Ammon's horn (tissue), 1 donor: ENCODE measurements at places on chromosomes 1 and 21.

DNA sequence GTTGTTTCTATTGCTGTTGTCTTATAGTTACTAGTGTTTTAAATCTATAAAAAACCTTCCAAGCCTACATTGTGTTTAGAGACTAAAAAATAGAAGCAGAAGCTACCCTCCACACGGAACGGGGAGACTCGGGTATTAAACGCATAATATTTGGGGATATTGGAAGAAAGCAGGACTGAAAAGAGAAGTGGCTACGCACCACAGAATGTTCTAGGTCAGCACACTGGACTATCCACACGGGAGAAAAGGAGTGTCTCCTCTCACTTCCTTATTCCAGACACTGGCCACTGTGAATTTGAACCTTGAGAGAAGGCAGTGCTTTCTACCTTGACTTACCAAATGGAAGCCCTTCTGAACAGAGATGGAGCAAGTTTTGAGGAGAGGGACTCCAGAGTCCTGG lies 1.0 kb upstream of the OR10J4 start:
- peak; percentile 60 for DNase-seq

GRCh38 chr1:149885339-149886120 lies 13.8 kb upstream of the BOLA1 start:
- peak; percentile 86 for DNase-seq

DNA sequence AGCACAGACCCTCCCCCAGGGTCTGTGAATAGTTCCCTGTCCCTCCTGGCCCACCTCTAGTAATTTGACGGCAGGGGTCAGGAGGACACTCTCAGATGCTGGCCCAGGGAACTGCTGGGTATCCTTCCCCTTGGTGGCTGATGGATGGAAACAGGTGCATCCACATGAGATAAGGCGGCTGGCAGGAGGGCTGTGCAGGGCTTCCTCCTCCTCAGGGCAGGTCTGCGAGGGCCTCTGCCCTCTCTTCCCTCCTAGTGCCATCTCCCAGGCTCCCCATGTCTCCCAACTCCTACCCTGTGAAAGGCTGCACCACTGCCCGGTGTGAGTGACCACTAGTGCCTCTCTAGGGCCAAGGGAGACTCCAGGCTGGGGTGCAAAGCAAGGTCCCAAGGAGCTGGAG lies 123.9 kb downstream of the GLIS1 start:
- no peak for DNase-seq

GRCh38 chr1:213512316-213512715 lies 461.3 kb downstream of the RPS6KC1 start:
- no peak for DNase-seq

DNA sequence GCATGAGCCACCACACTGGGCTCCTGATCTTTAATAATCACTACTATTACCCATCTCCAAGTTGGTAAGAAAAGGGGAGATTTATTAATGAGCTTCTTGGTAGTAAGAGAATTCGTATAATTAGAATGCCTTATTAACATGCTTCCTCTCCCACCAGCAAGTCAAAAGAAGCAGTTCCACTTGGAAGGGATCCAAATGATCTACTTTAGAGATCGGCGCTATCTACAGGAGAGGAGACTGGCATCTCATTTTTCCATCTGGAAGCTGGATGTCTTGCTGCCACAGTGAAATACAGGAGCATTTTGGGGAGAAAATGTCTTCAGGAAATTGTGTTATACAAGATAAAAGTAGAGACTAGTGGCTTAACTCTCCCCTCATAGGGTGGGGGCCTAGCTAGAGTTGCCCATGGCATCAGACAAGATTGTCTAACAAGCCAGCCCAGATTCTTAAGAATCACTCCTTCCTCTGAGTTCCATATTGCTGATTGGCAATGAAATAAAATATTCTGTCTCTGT lies 33.6 kb upstream of the CAMSAP2 start:
- no peak for DNase-seq

DNA sequence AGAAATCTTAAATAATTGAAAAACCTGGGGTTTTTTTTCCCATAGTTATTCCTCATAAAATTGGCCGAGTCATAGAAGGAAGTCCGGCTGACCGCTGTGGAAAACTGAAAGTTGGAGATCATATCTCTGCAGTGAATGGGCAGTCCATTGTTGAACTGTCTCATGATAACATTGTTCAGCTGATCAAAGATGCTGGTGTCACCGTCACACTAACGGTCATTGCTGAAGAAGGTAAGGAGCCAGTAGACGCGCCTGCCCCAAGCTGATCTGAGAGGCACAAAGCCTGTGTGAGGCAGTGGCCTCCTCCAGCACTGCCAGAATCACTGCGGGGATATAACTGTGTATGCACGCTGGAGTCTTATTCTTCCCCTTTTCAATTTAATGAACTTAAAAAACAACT lies 100.3 kb downstream of the PHTF1 start:
- DNase-seq, result peak; percentile 22

DNA sequence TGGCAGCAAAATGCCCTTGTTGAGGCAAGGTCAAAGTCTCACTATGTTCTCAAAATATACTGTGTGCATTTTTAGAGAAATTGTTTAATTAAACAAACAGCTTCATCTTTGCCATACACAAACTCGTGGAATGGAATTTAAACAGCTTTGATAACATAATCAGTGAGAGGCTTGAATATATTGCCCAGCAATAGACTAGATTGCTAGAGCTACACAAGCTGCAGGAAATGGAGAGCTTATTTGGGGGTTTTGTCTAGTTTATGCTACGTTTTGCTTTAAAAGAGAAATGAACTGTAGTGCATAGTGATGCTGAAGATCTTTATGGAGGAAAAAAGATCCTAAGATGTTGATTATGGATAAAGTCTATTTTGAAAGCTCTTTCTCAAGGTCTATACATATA lies 166.8 kb upstream of the HMCN1 start:
- no peak for DNase-seq

DNA sequence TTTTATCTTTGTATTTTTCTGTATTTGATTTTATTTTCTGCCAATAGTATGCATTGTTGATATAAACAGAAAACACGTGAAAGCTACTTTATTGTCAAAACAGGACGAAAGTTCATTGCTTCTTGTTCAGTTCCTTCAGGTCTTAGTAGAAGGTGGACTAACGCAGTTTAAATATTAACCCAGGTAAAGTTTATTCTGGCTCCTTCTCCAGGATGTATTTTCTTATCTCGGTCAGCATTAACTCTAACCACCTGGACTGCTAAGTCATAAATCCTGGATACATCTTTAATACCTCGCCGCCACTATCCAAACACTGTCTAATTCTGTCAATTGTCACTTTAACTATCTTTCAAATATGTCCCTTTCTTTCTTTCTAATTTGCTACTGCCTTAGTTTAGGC lies 5.7 kb upstream of the SOAT1 start:
- DNase-seq, result no peak

GRCh38 chr1:53298045-53298637 lies 29.7 kb downstream of the LRP8 start:
- no peak for DNase-seq

- no peak for DNase-seq
Measured at GRCh38 chr21:45010860-45011259, 63.5 kb upstream of the ADARB1 start.

DNA sequence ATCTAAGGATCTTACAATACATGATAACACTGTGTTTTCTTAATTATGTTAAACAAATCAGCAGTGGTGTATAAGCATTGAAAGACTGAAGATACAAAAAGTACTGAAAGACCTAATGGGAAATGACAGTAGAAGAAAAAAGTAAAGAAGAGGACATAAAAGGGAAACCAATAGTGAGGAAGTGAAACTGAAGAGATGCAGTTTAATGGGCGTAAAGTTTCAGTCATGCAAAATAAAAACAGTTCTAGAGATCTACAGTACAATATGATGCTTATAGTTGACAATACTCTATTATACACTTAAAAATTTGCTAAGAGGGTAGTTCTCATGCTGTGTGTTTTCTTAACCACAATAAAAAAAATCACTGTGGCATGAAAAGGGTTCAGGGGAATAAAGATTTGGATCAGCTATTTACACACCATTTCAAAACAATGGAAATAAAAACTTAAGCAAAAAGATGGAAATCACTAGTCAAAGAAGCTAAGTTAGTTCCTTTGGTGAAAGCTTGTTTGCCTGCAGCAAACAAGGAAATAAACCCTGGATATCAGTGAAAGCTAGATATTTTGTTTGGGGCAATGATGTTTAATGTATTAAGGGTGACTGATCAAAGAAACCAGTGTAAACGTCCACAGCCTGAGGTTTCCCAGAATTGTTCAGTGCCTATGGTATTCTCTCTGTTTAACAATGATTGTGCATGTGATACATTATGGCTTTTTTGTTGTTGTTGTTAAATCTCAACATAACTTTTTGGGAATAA lies 1160.8 kb upstream of the ADGRL2 start:
- no peak for DNase-seq

DNA sequence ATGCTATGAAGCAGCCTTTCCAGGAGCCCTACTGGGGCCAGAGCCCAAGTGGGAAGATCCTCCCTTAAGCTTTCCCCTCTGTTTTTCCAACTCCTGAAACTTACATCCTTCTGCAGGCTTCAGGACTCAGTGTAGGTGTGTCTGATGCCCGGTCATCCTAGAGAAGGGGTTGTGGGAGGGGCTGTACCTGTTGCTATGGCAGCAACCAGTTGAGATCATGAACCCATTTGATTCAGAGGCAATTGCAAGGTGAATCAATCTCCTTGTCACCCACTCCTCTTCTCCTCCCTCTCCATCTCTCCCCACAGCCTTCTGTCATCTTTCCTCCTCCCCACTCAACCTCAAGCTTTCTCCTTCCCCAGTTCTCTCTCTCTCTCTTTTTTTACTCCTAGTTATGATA lies 151.8 kb downstream of the CACNA1E start:
- DNase-seq, result no peak

GRCh38 chr1:61388566-61388965 lies 306.2 kb downstream of the NFIA start:
- DNase-seq, result no peak

GRCh38 chr1:243713470-243714186 lies 136.4 kb downstream of the AKT3 start:
- peak; percentile 91 for DNase-seq

DNA sequence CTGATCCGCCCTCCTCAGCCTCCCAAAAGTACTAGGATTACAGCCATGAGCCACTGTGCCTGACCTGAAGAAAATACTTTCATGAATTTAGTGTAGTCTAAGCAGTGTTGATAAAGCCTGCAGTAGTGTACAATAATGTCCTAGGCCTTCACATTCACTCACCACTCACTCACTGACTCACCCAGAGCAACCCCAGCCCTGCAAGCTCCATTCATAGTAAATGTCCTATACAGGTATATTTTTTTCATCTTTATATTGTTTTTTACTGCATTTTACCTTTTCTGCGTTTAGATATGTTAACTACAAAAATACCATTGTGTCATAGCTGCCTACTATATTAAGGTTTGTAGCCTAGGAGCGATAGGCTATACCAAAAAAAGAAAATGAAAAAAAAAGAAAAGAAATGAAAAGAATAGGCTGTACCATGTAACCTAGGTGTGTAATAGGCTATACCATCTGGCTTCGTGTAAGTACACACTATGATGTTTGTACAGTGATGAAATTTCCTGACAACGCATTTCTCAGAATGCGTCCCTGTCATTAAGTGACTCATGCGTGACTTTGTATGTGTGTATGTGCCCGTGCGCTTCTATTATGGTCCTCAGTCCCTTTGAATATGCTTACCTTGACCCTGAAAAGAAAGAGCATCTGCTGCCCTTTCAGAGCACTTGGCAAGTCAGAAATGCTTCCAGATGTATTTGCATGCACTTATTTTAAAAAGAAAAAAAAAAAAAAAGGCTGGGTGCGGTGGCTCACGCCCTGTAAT lies 9.2 kb upstream of the SLAMF8 start:
- DNase-seq, result no peak

- peak; percentile 83 for DNase-seq
Measured at GRCh38 chr1:175319112-175319911, 126.7 kb upstream of the KIAA0040 start.

- DNase-seq, result no peak
Measured at GRCh38 chr1:110159168-110159567, 8.9 kb downstream of the SLC6A17 start.

GRCh38 chr1:10173582-10173981 lies 36.8 kb upstream of the KIF1B start:
- no peak for DNase-seq

DNA sequence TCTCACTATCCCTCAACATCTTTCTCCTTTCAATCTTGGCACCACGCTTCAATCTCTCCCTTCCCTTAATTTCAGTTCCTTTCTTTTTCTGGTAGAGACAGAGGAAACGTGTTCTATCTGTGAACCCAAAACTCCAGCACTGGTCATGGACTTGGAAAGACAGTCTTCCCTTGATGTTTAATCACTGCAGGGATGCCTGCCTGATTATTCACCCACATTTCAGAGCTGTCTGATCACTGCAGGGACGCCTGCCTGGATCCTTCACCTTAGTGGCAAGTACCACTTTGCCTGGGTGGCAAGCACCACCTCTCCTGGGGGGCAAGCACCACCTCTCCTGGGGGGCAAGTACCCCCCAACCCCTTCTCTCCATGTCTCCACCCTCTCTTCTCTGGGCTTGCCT lies 27.8 kb downstream of the SELL start:
- DNase-seq, result no peak

DNA sequence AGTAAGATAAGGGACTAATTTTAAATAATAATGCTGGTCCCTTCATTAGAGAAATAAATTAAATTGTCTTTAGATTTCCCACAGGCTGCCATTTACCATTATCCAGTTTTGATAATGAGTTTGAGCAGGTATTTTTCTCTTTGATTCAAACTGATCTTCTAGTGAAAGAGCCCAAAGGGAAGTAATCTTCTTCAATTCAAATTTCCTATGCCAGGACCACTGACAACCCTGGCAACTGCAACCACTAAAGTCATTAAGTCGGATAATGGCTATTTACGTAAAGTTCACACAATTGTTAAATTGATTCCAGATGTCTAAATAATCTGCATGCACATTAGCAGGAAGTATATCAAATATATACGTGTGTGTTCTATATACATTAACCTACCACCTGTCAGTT lies 399.3 kb downstream of the PTPRC start:
- DNase-seq, result no peak

GRCh38 chr1:42807056-42807668 lies 9.8 kb upstream of the ERMAP start:
- DNase-seq, result no peak

DNA sequence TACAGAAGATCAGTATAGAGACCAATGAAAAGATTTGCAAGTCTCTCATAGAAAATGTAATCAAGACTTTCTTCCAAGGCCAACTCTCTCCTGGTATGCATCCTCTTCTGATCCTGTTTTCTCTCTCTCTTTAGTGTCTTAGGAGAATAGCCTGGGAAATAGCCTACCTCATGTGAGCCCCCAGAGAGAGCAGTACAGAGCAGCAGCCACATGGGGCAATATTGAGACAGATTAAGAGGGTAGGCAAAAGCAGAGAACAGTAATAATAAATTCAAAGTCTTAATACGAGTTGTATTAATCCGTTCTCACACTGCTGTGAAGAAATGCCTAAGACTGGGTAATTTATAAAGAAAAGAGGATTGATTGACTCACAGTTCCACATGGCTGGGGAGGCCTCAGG lies 61.4 kb downstream of the RNASEL start:
- no peak for DNase-seq
